ENCODE measurements at places on chromosomes 1 and 21.

DNA sequence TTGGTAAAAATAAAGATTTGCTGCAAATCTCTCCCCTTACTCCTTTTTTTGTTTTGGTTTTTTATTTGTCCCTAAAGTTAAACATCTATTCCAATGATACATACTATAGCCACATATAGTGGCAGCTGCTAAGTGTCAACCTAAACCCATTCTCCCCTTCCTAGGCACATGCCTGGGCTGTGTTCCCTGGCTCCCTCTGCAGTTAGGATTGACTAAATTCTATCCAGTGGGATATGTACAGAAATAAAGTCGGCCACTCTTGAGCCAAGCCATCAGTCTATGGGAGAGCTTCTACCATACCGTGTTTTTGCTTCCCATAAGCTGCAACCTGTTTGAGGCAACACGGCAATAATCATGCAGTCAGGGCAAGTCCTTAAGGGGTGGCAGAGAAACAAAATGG is 23.6 kb downstream of the MCOLN3 start:
- no peaks in the 10 kb centered on the region for H3K36me3 ChIP-seq
- H3K27me3 ChIP-seq, result no peaks in the 10 kb centered on the region
- no peaks in the 10 kb centered on the region for H3K4me1 ChIP-seq
- H3K27ac ChIP-seq, result no peak overlapping the region
- H3K4me3 ChIP-seq, result no peak overlapping the region
- DNase-seq, result no peak

GRCh38 chr1:213369465-213369864 is 318.4 kb downstream of the RPS6KC1 start:
- no peaks in the 10 kb centered on the region for H3K27me3 ChIP-seq
- no peak overlapping the region for H3K27ac ChIP-seq
- no peaks in the 10 kb centered on the region for H3K36me3 ChIP-seq
- no peak overlapping the region for H3K4me3 ChIP-seq
- no peak for DNase-seq
- no peaks in the 10 kb centered on the region for H3K4me1 ChIP-seq

DNA sequence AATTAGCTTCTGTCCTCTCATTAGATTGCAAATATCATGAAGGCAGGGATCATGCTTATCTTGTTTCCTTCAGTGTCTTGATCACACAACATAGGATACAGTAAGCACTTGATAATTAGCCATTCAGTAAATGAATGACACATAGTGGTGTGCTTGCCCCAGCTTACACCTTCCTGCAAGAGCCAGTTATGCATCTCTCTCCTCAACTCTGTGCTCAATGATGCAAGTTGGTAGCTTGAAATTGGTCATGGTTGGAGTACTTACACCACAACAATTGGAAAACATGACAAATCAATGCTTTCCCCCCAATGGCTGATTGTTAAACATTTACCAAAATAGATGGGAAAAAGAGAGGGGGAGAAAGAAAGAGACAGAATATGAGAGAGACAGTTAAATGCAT is 129.2 kb downstream of the NUF2 start:
- no peaks in the 10 kb centered on the region for H3K36me3 ChIP-seq
- peaks cover 4% of the 10 kb centered on the region for H3K27me3 ChIP-seq
- H3K4me3 ChIP-seq, result no peak overlapping the region
- H3K4me1 ChIP-seq, result no peaks in the 10 kb centered on the region
- no peak overlapping the region for H3K27ac ChIP-seq

GRCh38 chr1:179808503-179808902 is 65.4 kb downstream of the FAM163A start:
- peaks cover 26% of the 10 kb centered on the region for H3K27me3 ChIP-seq
- no peak overlapping the region for H3K27ac ChIP-seq
- H3K4me3 ChIP-seq, result no peak overlapping the region
- H3K4me1 ChIP-seq, result no peaks in the 10 kb centered on the region

DNA sequence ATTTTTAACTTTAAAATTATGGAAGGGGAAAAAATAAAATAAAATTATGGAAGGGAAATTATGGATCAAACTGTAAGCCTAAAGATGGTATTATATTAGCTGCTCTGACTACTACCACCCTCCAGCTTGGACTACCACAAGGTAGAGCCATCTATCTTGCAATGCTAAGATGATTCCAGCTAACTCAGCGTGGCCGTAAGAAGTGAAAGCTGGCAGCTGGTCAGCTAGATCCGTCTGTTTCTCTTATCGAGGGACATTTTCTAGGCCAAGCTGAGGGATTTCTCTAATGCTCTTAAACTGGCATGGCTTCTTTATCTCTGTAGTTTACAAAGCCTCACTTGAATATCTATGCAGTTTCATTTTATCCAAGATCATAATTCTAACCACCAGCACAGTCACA is 31.5 kb downstream of the LYST start:
- DNase-seq, result peak; percentile 74
- no peaks in the 10 kb centered on the region for H3K4me1 ChIP-seq
- peak overlapping the region; percentile 30 for H3K27ac ChIP-seq
- H3K27me3 ChIP-seq, result no peaks in the 10 kb centered on the region
- H3K4me3 ChIP-seq, result peak overlapping the region; percentile 27

DNA sequence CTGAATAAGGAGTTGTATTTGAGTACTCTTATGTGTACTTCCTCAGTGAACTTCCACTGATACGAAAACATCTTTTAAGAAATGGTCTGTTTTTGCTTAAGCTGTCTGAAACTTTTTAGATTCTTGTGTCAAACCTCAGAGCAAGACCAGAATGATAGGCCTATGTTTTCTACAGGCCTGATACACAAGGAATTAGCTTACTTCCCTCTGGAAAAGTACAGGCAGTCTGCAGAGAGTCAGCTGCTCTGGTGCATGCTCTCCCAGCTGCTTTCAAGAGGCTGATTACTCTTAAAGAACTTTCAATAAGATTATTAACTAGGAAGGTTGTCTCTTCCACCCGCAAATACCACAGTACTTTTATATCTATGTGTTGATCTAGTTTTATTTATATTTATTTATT is 9.5 kb downstream of the SNX27 start:
- no peak for DNase-seq
- H3K4me1 ChIP-seq, result peaks cover 20% of the 10 kb centered on the region
- peak overlapping the region; percentile 42 for H3K27ac ChIP-seq
- no peaks in the 10 kb centered on the region for H3K27me3 ChIP-seq
- H3K4me3 ChIP-seq, result no peak overlapping the region

DNA sequence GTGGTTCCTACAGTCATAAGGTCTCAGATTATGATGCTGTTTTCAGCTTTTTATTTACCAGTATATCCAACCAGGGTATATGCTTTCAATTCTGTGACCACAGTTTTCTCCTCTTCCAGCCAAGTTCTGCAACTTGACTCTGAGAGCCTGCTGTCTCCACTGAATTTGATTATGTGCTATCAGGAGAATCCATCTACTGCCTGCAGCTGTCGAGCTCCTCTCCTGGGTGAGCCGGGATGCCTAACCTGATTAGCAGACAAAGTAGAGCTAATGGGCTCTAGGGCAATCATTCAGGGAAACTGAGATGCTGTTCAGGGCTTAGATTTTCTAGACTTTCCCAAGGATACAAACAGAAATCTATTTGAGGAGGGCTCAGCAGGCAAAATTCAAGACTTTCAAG is 271.5 kb upstream of the BEND5 start:
- H3K36me3 ChIP-seq, result no peaks in the 10 kb centered on the region
- H3K27ac ChIP-seq, result no peak overlapping the region
- H3K4me1 ChIP-seq, result no peaks in the 10 kb centered on the region
- DNase-seq, result no peak
- H3K27me3 ChIP-seq, result no peaks in the 10 kb centered on the region

DNA sequence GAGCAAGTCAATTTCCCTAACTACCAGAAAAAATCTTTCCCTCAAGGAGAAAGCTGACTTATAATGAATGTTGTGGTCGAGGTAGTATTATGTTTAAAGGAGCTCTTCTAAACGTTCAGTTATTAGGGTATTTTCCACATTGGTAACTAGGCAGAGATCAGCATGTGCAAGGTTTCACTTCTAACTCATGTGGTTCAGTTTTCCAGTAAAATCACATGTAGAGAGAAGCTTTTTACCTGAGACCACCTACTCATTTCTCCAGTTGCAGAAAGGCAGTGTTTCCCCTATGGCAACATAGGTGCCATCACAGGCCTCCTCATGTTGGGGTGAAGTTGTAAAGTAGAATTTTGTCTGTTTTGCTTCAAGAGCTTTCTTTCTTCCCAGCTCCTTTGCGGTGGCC is 23.7 kb downstream of the IL23R start:
- no peak overlapping the region for H3K4me3 ChIP-seq
- no peaks in the 10 kb centered on the region for H3K4me1 ChIP-seq
- no peak overlapping the region for H3K27ac ChIP-seq
- H3K36me3 ChIP-seq, result no peaks in the 10 kb centered on the region

DNA sequence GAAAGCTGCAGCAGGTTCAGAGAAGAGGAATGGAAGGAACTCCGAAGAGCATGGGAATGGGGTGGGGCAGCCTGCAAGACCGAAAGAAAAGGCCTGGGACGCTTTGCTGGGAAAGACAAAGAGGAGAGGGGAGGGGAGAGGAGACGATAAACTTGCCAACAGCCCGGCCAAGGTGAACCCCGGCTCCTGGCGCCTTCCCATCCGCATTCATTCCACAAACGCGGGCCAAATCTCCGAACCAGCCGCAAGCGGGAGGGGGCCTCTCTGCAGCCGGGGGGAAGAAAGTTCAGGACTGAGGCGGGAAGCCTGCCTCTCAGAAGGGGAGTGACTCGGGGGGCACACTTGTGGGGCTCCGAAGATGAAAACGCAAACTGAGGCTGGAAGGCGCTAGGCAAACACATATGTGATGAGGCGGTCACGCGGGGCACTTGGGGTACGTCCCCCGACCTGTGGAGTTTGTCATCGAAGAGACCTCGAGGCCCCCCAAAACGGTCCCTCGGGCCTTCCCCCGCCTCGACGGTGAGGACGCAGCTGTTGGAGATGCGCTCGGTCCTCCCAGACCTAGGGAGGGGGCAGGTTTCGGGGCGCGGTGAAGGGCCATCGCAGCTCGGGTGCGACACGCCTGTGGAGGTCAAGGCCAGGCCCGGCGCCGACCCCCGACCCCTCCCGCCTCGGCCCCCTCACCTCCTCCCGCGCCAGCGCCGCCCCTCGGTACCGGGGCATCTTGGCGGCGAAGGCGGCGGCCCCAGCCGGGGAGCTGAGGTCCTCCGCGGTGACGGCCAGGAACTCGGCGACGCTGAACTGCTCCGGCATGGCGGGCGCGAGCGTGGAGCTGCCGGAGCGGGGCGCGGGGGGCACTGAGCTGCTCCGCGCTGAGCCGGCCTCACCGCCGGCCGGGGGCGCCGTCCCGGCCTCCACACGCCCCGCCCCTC is at the start of gene ASAP3:
ASAP3 (minus strand) TSS at position 859 of the 932 bp plus-strand sequence; CDS start at position 813, 46 bp downstream.
- peak within 1 kb of the TSS; percentile 84 for H3K27ac ChIP-seq
- no peaks in the 10 kb centered on the region for H3K4me1 ChIP-seq
- H3K36me3 ChIP-seq, result no peaks in the 10 kb centered on the region
- peak within 1 kb of the TSS; percentile 88 for H3K4me3 ChIP-seq

- H3K27me3 ChIP-seq, result no peaks in the 10 kb centered on the region
- peaks cover 25% of the 10 kb centered on the region for H3K4me1 ChIP-seq
- no peak overlapping the region for H3K4me3 ChIP-seq
- no peak for DNase-seq
Measured at GRCh38 chr1:227885135-227885647, 62.5 kb downstream of the WNT9A start.

DNA sequence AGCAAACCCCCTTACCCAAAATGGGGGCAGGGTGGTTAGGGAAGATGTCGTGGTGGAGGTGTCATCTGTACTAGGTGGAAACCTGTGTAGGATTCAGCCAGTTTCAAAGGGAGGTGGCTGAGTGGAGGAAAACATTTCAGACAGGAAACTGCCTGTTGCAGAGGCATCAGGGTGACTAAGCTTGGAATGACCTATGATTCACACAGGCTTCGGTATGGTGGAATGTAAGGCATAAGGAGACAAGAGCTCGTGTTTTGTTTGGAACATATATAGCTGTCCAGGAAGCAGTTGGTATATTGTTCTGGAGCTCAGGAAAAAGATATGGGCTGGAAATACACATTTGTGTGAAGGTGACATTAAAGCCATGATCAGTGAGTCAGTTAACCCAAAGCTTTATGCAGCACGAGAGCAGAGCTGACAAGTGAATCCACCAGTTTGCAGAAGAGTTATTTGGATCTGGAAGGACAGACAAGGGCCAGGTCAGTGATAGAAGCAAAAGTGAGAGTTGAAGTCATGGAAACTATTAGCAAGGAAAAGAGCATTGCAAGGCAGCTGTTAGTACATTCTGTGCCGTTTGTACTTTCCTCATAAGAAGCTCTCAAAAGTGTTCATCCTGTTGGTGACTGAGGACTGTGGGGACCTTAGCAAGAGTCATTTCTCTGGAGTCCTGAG is 12.2 kb downstream of the UTP25 start:
- H3K4me3 ChIP-seq, result no peak overlapping the region
- no peaks in the 10 kb centered on the region for H3K27me3 ChIP-seq
- DNase-seq, result no peak
- H3K36me3 ChIP-seq, result peaks cover 95% of the 10 kb centered on the region
- H3K4me1 ChIP-seq, result no peaks in the 10 kb centered on the region

GRCh38 chr1:47415728-47416318 is at the start of gene FOXE3:
Gene FOXE3 (plus strand): TSS chr1:47416285. CDS start chr1:47416316, 31 bp downstream.
- no peak for DNase-seq
- H3K27ac ChIP-seq, result no peak within 1 kb of the TSS
- peak within 1 kb of the TSS; percentile 36 for H3K4me3 ChIP-seq
- H3K4me1 ChIP-seq, result peaks cover 7% of the 10 kb centered on the region
- no peaks in the 10 kb centered on the region for H3K36me3 ChIP-seq

- no peak for DNase-seq
- no peaks in the 10 kb centered on the region for H3K27me3 ChIP-seq
- no peak overlapping the region for H3K4me3 ChIP-seq
Measured at GRCh38 chr21:25895565-25896205, 160.9 kb downstream of the GABPA start.

GRCh38 chr1:67429011-67429527 is 1.1 kb downstream of the SERBP1 start:
- H3K27me3 ChIP-seq, result no peaks in the 10 kb centered on the region
- H3K4me1 ChIP-seq, result peaks cover 35% of the 10 kb centered on the region
- H3K36me3 ChIP-seq, result peaks cover 19% of the 10 kb centered on the region
- H3K4me3 ChIP-seq, result peak overlapping the region; percentile 84

- no peaks in the 10 kb centered on the region for H3K36me3 ChIP-seq
- H3K4me1 ChIP-seq, result no peaks in the 10 kb centered on the region
- no peak for DNase-seq
- no peak overlapping the region for H3K27ac ChIP-seq
- peaks cover under 1% of the 10 kb centered on the region for H3K27me3 ChIP-seq
Measured at GRCh38 chr1:224761245-224761644, 145.1 kb downstream of the CNIH3 start.

DNA sequence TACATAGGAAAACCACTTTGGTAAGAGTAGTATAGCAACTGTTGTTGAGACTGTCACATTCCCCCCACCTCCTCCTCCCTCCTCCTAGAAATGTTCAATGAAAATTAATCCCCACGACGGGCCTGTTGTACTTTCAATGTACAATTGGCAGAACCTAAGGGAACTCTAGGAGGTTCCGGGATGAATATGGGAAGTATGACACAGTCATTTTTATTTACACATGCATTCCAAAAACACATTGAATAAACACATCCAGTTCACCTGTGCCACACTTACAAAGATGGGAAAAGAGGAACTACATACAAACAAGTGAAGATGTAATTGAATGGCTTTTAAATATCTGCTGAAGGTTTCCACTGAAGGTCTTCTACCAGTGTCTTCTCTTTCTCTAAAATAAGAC is 144.4 kb upstream of the NBPF11 start:
- H3K4me1 ChIP-seq, result no peaks in the 10 kb centered on the region
- H3K36me3 ChIP-seq, result no peaks in the 10 kb centered on the region
- no peak for DNase-seq
